Stimulated activated CD4-positive, alpha-beta T cell treated with anti-CD3 and anti-CD28 coated beads, Interleukin-12 subunit alpha, Interleukin-12 subunit beta, amount 100 ng/mL, for 4 hours (primary cell): ENCODE measurements at places on chromosomes 12 and 14.

DNA sequence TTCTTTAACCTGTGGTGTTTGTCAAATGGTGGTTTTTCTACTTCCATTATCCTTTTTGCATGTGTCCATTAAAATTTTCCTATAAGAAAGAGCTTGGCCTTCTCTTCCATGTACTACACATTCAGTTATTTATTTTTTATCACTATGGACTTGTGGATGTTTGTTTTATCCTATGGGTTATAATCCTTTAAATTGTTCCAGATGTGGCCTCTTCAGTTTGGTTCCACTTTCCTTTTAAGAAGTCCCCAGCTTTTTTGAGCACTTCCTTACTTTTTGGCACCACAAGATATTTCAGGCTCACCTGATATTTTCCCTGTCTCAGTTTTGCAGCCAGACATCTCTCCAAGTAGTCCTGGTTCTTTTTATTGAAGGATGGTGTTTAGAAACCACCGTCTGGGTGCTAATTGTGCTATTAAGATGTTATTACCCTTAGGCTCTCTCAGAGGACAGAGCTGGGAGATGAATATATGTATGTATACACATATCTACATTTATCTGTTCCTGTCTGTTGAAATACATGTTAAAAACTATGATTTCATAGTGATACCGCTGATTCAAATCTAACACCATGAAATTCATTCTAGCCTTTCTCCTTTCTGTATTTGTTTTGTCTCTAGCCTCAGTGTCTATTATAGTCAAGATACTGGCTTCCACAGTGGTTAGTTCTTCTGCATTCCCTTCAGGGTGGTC lies 408.5 kb upstream of the RGS6 start:
- no peak for DNase-seq

DNA sequence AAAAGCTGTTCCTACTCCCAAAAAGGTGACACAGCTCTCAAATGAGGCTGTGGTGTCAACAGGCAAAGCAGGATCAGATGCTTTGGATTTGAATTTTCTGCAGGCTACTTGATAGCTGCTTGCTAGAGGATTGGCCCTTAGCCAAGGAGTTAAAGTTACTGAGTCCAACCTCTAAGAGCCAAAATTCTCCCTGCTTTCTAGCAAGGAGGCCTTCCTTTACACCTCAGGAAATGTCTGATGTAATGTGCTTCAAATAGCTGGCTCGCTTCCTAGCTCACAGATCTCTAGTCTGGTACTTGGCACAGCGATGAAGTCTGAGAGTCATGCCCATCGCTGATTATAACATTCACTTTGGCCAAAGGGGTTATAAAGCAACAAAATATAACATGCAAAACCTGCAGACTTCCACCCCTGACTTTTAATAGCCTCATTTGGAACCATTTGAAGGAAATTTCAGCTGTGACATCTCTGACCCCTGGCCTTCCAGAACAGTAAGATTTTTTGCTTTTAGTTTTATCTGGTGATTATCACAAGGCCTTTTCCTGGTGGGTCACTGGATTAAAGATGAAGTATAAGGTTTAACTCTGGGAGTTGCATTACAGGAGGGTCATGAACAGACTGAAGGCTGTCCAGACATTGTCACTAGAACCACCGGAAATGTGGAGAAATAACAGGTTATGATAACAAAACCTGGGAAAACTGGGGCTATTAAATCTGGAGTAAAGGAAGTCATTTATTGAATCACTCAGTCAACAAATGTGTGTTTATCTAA lies 189.7 kb downstream of the EPS8 start:
- DNase-seq = no peak

GRCh38 chr12:108370415-108370814 lies 31.3 kb upstream of the CMKLR1 start:
- DNase-seq = no peak

DNA sequence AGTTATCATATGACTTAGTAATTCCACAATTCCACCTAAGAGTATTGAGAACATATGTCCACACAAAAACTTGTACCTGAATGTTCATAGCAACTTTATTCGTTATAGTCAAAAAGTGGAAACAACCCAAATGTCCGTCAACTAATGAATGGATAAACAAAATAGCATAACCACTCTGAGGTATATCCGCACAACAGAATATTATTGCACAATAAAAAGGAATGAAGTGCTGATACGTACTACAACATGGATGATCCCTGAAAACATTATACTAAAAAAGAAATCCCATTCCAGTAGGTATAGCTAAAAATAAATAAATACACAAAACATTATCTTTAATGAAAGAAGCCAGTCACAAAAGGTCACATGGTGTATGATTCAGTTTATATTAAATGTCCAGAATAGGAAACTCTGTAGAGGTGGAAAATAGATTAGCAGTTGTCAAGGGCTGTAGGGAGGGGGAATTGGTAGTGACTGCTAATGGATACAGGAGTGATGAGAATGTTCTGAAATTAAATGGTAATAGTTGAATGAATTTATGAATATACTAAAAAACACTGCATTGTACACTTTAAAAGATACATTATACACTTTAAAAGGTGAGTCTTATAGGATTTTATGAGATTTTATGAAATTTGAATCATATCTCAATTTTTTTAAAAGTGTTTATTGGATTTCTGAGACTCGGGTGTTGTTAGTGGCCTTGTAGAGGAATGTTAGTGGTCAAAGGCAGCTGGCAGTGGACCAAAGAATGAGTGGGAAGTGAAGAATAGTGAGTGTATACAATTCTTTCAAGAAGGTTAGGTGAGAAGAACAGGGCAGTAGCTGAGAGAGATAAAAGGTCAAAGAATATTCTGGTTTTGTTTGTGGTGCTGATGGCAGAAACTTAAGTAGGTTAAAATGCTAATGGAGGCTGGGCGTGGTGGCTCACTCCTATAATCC lies 36.3 kb upstream of the BAZ1A start:
- DNase-seq = no peak

DNA sequence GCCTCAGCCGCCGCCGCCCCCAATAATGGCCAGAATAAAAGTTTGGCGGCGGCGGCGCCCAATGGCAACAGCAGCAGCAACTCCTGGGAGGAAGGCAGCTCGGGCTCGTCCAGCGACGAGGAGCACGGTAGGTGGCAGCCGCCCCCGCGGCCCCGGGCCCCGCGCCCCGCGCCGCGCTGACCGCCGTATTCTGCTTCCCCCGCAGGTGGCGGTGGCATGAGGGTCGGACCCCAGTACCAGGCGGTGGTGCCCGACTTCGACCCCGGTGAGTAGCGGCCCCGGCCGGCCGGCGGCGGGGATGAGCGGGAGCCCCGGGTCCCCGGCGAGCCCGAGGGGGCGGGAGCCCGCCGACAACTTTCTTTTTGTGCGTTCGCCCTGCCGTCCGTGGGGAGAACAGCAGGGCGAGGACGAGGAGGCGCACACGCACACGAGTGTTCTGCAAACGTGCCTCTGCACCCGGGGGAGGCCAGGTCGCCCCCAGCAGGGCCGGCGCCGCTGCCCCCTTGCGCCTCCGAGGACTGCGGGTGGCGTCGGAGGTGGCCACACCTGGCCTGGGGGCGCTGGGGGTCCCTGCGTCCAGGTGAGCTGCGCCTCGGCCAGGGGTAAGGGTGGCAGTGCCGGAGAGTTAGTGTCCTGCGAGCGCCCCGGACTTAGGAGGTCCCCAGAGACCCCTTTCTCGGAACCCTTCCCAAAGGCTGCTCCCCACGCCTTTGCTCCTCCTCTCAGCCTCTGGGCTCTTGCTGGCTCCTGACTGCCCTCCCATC lies 794 bp downstream of the RCOR1 start:
- DNase-seq = peak; percentile 48

- no peak for DNase-seq
Measured at GRCh38 chr14:33297565-33297964, 358.9 kb downstream of the NPAS3 start.

GRCh38 chr12:93229494-93230325 lies 148.0 kb upstream of the NUDT4 start:
- no peak for DNase-seq

DNA sequence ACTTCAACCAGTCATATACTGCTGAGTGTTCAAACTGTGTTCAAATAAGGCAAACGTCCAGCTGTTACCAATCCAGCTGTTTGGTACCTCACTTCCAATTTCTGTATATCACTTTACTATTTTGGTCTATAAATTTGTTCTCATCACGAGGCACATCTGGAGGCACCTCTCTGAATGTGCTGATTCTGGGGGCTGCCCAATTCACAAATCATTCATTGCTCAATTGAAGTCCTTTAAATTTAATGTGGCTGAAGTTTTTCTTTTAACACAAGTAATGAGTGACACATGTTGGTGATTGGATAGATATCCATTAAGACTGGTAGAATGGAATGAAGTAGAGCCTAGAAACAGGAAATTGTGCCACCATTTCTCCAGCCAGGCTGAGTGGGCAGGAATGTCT lies 617.0 kb upstream of the TMEM132C start:
- DNase-seq = no peak

DNA sequence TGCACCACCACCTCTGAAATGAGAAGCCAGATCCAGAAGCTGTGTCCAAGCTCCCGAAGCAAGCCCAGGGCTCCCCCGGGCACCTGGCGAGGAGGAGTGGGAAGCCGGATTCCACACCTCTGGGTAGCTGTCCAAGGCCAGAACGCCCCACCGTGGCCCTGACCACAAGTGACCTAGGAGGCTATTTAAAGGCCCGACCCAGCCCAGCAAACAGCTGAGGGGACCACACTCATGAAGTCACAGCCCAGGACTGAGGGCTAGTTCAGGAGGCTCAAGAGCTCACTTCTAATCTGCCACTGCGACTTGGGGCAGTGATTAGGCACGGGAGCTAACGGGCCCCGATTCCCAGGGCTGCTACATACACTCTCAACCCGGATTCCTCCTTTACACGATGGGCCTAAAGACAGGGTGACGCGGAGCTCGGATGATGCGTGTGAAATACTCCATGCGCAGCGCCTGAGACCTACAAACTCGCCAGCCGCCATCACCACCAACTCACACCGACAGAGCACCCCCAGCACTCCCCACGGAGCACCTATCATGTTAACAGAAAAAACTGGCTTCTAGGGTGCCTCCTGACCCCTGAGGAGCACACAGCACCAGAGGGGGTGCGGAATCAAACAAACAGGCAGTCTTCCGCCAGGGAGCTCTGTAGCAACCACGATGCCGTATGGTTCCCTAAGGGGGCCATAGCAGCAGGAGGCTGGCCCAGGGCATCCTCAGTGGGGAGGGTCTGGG lies 84.0 kb upstream of the GPR68 start:
- no peak for DNase-seq

DNA sequence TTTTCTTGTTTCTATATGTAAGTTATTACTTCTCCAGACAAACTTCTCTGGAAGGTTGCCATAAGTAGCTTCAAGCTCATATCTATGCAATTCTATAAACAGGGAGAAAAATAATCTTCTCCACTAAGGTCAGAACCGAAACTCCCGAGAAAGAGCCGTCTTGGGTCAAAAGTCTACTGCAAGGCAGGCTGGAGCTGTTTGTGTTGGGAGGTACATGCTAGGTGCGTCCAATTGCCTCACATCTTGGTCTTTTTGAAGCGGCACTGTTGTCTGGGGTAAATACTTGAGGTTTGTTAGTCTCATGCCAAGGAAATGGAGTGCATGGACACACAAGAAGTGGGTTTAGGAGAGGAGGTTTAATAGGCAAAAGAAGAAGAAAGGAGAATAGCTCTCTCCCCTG lies 674.7 kb upstream of the TMEM132C start:
- no peak for DNase-seq

GRCh38 chr14:105260959-105261358 lies 12.6 kb downstream of the BTBD6 start:
- no peak for DNase-seq

DNA sequence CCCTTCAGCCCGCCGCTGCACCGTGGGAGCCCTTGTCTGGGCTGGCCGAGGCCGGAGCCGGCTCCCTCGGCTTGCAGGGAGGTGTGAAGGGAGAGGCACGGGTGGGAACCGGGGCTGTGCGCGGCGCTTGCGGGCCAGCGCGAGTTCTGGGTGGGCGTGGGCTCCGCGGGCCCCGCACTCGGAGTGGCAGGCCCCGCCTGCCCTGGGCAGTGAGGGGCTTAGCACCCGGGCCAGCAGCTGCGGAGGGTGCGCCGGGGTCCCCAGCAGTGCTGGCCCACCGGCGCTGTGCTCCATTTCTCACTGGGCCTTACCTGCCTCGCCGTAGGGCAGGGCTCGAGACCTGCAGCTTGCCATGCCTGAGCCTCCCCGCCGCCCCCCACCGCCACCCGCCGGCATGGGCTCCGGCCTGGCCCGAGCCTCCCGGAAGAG lies 21.4 kb downstream of the TMEM121 start:
- no peak for DNase-seq

DNA sequence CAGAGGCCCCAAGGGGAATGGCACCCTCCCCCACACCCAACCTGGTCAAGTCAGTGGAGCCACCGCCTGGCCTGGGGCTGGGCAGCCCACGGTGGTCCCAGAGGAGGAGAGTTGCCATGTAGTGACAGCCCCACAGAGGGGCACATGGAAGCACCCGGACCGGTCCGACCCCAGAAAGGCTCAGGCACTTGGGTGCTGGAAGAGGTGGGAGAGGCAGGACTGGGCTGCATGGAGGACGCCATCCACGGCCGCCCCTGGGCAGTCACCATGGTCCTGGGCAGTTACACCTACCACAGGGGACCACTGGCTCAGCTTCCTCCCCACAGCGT lies 37.9 kb upstream of the TMEM179 start:
- DNase-seq = no peak

GRCh38 chr12:92539110-92539749 lies 163.6 kb upstream of the PLEKHG7 start:
- DNase-seq = no peak

DNA sequence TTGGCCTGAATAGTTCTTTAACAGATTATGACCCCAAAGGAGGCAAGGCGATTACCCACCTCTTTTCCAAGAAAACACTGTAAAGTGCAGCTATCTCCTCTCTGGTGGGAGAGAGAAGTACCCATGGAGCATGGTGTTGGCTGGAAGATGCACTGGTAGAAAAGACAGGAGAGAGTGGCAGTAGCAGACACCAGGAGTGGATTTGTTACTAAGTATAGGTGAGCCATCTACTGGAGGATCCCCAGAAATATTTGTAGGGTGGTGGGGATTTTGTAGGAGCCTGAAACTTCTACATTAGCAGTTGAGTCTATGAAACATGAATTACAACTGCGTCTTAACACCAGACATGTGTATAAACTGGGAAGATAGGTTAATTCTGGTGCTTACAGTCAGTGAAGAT lies 148.0 kb downstream of the SLC38A4 start:
- no peak for DNase-seq

GRCh38 chr12:87778065-87778464 lies 251.1 kb downstream of the C12orf50 start:
- DNase-seq = no peak

GRCh38 chr14:68692216-68692615 lies 100.7 kb downstream of the ZFP36L1 start:
- DNase-seq = no peak

GRCh38 chr12:22443379-22444316 lies 100.7 kb downstream of the C2CD5 start:
- peak; percentile 41 for DNase-seq

DNA sequence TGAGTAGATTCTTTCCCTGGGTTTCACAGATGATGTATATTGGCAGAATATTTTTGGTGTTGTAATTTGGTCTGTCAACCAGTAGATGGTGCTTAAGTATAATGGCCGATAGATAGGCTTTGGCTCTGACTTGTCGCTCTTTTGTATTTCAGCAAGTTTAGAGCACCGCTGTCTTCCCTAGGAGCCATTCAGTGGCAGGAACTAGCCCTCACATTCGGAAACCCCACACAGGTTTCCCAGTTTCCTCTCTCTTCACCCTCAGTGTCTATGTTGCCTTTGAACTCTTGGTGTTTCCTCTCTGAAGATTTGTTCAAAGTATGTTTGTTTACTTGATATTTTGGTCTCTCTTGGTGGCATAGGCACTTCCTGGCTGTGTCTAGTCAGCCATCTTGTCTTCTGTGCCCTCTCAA lies 102.2 kb downstream of the GPHN start:
- no peak for DNase-seq
